ENCODE measurements at places on chromosomes 7 and 10.

GRCh38 chr7:151894111-151895007 is 17.4 kb upstream of the PRKAG2 start:
- DNase-seq, result no peak

DNA sequence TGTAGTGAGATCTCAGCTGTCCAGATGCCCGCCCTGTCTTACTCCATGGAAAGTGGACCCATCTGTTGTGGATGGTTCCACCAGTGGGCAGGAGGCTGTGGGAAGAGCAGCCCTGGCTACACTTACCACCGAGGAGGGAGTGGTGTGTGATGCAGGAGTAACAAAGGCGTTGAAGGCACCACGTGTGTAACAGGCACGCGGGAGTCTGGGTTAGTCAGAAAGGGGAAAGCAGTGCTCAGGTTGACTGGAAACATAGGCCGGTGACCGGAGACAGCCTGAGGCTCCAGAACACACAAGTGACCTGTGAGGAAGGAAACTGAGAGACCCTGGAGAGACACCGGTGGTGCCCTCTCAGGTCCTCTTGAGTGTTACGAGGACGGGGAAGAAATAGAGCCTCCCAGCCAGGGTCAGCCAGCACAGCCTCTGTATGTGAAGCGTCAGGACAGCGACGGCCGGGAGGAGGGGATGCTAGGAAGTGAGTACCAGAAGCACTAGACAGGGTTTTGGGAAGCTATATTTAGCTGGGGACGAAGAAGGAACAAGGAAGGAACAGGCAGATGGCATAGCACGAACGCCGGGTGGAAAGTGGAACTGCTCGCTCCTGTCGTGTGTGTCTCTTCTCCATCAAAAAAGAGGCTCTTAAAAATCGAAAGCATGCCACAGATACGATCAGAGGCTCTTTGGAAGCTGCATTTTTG is 51.7 kb downstream of the DAGLB start:
- no peak for DNase-seq

GRCh38 chr7:113799896-113800295 is 118.9 kb downstream of the PPP1R3A start:
- DNase-seq, result no peak

- no peak for DNase-seq
Observed at GRCh38 chr10:113576852-113577251, 24.0 kb downstream of the HABP2 start.

GRCh38 chr7:69748530-69748929 is 150.3 kb downstream of the AUTS2 start:
- DNase-seq, result no peak

DNA sequence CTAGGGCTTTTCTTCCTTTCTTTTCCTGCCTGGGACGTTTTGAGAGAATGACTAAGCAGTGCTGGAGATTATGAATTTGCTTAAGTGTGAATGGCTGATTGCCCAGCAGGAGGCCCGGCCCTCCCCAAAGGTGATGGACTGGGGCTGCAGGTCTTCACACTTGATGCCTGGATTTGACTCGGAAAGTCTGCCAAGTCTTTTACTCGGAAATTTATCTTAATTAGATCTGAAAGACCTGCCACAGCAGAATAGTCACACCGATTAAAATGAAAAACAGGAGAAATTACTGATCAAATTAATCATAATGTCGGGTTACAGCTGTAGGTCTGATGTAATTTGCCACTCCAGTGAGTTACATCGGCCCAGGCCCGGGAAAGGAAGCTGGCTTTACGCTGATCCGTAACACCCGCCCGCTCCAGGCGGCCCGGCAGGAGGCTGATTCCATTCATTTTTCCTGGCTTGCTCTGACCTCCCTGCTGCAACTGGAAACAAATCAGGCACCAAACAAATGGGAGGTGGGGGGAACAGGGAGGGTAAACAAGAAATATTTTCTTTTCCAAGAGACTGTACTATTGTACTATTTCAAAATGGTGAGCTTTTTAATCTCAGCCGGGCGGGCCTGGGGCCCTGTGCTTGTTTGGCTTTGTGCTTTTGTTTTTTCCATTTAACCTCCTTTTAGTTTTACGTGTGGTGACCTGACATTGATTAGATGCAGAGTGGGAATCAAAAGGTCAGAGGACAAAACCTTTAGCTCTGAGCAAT is 212.4 kb upstream of the YAE1 start:
- DNase-seq, result peak; percentile 57

DNA sequence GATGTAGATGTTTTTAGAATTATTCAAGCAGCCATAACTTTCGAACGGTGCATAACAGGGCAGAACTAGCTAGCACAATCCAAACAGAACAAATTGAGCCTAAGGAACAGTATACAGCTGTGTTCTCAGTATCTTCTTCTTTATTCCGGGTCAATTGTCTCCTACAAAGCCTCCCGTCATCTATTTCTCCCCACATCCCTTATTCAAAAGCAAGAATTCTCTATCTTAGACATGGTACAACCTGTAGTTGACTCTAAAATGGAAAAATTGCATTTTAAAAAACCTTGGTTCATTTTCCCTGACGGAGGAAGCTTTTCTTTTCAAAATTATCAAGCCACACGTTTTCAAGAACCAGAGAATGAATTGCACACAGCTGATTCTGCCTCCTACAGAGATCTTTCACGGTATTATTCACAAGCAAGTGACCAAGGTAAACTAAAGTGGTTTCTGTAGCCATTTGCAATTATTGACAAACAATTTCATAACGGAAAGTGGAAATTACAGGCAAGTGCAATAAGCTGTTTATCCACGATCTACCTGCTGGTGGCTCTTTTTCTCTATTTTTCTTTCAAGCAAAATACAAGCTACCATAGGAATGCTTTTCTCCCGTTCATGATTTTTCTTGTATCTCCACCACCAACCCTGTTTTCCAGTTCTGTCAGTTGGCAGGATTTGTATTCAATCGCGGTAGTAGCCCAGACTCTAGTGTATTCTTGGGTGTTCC is 2.3 kb downstream of the GRM8 start:
- no peak for DNase-seq

GRCh38 chr10:77285529-77286182 is 352.0 kb downstream of the KCNMA1 start:
- DNase-seq, result no peak

- DNase-seq, result peak; percentile 97
Observed at GRCh38 chr10:101014966-101015581, 15.5 kb downstream of the LZTS2 start.

DNA sequence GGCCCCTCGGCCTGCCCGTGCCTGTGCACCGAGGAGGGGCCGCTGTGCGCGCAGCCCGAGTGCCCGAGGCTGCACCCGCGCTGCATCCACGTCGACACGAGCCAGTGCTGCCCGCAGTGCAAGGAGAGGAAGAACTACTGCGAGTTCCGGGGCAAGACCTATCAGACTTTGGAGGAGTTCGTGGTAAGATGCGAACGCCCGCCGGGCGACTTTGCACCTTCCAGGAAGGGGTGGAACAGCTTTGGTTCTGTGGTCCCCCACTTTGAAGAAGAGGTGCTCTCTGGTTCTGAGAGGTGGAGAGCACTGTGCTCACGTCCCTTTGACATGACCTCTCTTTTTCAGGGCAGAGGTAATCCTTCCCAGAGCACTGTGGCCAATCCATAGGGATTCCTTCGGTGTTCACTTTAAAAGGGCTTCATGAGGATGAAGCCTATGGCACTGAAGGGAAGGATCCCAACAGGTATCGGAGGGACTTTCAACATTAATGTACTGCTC is 2.6 kb downstream of the VWC2 start:
- no peak for DNase-seq

DNA sequence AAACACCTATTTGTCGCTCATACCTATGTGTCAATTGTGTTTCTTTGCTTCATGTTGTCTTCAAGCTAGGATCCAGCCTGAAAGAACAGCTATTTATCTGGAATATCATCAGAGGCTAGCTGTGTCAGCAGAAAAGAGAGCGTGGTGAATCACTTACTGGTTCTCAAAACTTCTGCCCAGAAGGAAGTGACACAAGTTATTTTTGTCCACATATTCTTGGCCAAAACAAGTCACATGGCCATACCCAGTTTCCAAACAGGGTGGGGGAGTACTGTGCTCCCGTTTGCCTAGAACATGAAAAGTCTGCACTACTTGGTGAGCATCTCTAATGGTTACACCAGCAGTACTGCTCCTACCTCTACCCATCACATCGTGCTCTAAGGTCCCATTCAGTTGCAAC is 160.9 kb upstream of the CSTF2T start:
- DNase-seq, result no peak

DNA sequence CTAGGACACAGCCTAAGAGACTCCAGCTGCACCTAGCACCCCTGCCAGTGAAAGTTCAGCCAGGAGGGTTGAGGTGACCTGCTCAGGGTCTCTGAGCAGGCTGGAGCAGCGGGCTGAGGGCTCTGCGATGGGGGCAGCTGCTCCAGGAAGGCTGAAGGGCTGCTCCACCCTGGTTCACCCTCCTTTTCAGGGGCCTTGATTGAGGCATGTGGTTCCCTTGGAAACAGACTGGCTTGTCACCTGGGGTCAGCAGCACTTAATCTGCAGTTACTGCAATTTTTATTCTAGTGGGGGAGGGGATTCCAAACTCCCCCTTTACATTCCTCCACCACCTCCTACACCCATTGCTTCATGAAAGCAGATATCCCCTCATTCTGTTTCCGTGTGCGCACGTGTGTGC is 85.3 kb upstream of the UNC5B start:
- DNase-seq, result no peak

DNA sequence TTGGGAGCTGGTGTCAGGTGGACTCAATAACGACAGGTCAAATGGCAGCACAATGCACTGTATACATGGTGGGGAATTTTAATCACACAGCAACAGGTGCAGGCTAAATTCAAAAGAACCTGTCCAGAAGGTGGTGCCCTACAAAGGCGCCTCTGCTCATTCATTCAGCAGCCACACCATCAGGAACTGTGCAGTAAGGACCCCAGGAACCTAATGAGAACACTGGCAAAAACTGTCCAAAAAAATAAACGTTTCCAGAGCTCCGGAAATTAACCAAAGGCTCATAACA is 21.9 kb upstream of the CRYGN start:
- DNase-seq, result no peak

- peak; percentile 27 for DNase-seq
Observed at GRCh38 chr7:124459101-124460055, 306.2 kb downstream of the GPR37 start.

- no peak for DNase-seq
Observed at GRCh38 chr7:141225916-141226618, 152.2 kb downstream of the TMEM178B start.

DNA sequence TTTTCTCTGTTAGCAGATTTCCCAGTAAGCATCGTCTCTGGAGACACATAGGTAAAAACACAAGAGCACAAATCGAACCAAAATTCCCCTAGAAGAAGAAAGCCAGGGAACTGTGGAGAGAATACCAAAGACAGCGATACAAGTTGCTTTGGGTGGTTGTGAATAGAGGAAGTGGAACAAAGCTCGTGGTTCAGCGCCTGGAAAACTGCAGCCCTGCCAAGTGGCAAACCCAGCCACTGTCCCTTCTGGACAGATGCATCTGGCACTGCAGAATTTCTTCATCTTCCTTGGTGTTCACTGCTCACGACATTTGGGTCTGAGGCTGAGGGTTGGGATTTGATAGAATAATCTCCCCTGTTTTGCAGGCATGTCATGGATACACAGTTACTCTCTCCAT is 733.8 kb downstream of the PARD3 start:
- DNase-seq, result no peak

DNA sequence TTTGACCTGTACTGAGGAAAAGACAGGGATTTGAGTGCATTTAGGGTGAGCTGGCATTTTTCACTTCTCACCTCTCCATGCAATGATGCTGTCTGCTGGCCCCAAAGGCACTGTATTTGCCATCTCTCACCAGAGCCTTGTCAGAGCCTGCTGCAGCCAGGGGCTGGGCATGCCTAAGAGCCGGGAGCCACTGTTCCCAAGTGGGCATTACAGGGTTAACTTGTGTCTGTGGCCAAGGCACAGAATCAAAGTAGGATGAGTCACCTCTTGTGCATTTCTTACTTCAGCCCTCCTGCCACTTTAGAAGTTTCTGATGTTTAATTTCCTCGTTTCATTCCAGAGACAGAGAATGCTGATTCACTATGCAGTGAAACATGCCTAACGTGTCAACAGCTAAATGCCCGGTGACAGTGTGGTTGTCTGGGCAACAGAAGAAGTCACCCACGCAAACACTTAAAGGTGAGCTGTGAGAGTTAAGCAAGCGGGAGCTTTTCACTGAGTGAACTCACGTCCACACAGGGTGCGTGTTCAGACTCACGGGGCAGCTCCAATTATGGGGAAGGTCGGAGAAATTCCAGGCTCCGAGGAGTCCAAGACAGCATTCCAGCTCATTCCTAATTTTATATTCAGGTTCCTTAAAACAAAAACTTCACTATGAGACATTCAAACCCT is 57.1 kb upstream of the IGFBP3 start:
- peak; percentile 100 for DNase-seq

GRCh38 chr10:124730790-124731189 is 13.4 kb downstream of the FAM53B start:
- no peak for DNase-seq

- DNase-seq, result no peak
Observed at GRCh38 chr10:663466-663751, 26.1 kb downstream of the DIP2C start.

DNA sequence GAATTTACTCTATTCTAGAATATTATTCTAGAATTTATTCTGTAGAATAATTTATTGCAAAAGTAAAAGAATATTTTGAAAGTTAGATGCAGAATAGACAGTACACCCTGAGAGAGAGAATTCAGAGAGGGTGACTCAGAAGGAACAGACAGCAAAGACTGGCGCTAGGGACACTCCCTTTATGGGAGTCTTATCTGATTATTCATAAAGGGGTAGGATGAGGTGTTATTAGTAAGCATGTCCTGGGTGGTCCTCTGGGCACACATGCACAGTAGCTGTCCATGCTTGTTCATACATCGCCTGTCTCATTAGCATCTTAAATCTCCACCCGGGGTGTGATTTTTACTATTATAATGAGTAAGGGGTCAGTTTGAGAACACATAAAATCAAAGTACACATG is 100.1 kb downstream of the XPNPEP1 start:
- no peak for DNase-seq

GRCh38 chr10:112461029-112461887 is 14.2 kb downstream of the VTI1A start:
- DNase-seq, result peak; percentile 18

GRCh38 chr10:89887830-89888229 is 186.4 kb downstream of the KIF20B start:
- DNase-seq, result no peak

- DNase-seq, result no peak
Observed at GRCh38 chr7:92750946-92751345, 85.4 kb downstream of the CDK6 start.

GRCh38 chr10:69374242-69374641 is 42.5 kb downstream of the TACR2 start:
- no peak for DNase-seq

GRCh38 chr7:105429746-105430612 is 41.3 kb upstream of the SRPK2 start:
- peak; percentile 59 for DNase-seq

DNA sequence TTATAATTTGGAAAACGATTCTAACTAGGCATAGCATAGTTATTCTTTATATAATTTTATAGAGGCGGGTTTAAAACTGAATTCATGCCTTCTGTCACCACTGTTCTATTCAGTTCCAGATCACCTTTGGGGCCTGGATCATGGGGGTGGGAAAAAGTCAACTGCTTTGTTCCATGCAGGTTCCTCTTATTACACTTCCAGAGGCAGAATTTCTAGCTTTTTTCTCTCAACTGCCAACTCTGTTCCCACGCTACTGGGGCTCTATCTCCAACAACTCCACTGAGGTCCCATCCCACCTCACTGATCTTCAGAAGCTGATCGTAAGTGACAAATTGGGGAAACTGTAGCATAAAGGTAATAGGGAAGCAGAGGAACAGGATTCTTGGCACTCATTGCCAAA is 283.6 kb upstream of the IMMP2L start:
- no peak for DNase-seq
